ENCODE measurements at places on chromosomes 5 and 9. TPM values are rescaled to one million over a fixed set of nuclear protein-coding genes. Genes with fewer than 3 reads are reported as not detected.

DNA sequence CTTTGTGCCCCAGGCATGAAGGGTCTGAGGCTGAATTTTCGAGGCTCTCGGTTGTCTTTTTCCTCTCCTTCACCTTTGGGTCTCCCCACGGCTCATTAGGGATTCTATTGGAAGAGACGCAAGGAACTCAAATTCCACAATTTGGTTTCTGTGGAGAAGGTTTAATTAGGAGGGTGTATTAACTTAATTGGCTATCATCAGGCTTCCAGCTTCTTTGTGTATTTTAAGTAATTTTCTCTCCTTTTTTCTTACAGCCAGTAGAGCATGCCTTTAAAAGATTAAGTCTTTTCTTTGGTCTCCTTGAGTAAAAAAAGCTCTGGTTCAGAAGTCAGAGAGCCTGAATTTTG, 115.4 kb downstream of the PDZD2 start:
- no peaks in the 10 kb centered on the region for H3K4me1 ChIP-seq
- H3K36me3 ChIP-seq = no peaks in the 10 kb centered on the region
- no peaks in the 10 kb centered on the region for H3K27me3 ChIP-seq
- H3K4me3 ChIP-seq = no peak overlapping the region
- H3K27ac ChIP-seq = no peak overlapping the region
- DNase-seq = no peak

NPM1 gene
- 2,398 TPM for polyA plus RNA-seq

- DNase-seq = no peak
- no peaks in the 10 kb centered on the region for H3K27me3 ChIP-seq
- peak overlapping the region; percentile 89 for H3K27ac ChIP-seq
- no peak overlapping the region for H3K4me3 ChIP-seq
Observed at GRCh38 chr5:10703676-10704075, 57.4 kb downstream of the DAP start.

PCDHB5 gene
- 0.09 TPM for polyA plus RNA-seq

NIM1K gene
- 0.07 TPM for polyA plus RNA-seq

DNA sequence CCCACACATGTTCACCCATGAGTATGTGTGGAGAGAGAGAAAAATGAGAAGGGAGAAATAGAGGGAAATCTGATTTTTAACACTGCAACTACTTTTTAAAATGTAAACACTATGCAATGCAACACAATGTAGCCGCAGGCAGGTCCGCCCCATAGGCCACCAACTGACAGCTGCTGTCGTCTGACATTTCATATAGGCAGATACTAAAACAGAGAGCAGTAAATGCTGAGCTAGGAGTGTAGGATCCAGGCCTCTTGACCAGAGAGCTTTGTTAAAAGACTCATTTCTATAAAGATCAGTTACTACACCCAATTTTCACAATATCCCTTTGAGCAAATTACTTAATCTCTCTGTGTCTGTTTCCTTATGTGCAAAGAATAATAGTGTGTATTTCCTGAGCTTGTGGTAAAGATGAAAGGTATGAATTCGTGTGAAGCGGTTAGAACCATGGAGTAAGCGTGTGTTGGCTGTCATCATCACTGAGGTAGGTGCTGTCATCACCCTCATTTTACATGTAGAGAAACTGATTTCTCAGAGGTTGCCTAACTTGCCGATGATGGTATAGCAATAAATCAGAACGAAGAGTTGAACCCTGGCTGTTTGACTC, 55.2 kb upstream of the PDE8B start:
- H3K27ac ChIP-seq = no peak overlapping the region
- H3K27me3 ChIP-seq = peaks cover 19% of the 10 kb centered on the region
- no peak for DNase-seq
- no peaks in the 10 kb centered on the region for H3K36me3 ChIP-seq
- H3K4me1 ChIP-seq = no peaks in the 10 kb centered on the region

- H3K4me3 ChIP-seq = no peak overlapping the region
- no peak overlapping the region for H3K27ac ChIP-seq
- no peaks in the 10 kb centered on the region for H3K4me1 ChIP-seq
- H3K27me3 ChIP-seq = peaks cover 12% of the 10 kb centered on the region
Observed at GRCh38 chr9:137879052-137879451, 1.5 kb downstream of the CACNA1B start.
